GM04503 (cell line): ENCODE measurements at places on chromosomes 6 and 20.

GRCh38 chr6:161104966-161105365 lies 113.4 kb downstream of the MAP3K4 start:
- peak; percentile 55 for DNase-seq

- DNase-seq = no peak
Measured at GRCh38 chr6:82832811-82833210, 232.8 kb downstream of the UBE3D start.

GRCh38 chr6:129957941-129958898 lies 60.2 kb upstream of the L3MBTL3 start:
- DNase-seq = no peak

GRCh38 chr6:12334526-12335130 lies 44.5 kb downstream of the EDN1 start:
- no peak for DNase-seq

DNA sequence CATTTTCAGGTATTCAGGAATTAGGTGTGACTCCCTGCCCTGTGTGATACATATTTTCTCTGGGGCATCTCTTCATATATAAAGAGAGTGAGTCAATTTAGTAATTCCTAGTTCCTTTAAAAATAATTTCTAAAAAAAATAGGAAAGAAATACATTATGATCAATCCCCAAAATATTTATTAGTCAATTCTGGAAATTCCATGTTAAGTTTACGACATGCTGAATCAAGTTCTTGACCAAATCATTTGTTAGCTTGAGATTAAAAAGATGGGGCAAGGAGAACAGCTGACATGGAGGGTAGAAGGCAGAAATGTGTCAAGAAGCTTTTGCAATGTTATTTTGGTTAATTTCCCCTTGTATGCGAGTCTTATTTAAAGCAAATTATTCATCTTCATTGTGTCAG lies 22.7 kb upstream of the PRDM1 start:
- DNase-seq = no peak

DNA sequence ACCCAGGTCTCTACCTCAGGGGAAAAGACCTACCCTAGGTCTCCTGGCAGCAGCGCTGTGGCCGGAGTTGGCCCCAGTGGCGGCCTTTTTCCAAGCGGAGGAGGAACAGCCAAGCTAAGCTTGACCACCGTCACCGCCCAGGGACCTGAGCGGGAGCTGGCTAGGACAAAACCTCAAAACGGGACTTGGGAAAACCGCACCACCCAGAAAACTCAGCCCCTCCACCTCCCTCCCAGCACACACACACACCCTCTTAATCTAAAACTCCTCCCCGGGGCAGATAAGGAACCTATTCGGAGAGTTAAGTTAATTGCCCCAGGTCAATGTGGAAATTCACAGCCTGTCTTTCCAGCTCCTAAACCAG lies 2.7 kb upstream of the TRERF1 start:
- DNase-seq = no peak

DNA sequence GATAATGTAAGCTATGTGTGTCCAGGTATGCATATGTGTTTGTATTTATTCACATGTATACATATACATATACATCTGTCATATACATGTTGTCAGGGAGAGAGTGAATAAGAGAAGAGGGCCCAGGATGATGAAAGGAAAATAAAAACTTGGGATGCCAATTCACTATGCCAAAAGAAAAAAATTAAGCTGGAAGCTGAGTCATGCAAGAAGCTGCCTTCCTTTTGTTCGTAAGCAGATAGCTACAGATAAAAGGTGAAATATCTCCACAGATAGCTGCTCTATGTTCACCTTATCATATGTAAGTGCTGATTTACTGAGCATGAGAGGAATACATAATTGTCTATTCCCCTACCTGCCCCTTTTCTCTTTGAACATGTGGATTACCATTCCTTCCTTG lies 579.9 kb downstream of the EPM2A start:
- no peak for DNase-seq

DNA sequence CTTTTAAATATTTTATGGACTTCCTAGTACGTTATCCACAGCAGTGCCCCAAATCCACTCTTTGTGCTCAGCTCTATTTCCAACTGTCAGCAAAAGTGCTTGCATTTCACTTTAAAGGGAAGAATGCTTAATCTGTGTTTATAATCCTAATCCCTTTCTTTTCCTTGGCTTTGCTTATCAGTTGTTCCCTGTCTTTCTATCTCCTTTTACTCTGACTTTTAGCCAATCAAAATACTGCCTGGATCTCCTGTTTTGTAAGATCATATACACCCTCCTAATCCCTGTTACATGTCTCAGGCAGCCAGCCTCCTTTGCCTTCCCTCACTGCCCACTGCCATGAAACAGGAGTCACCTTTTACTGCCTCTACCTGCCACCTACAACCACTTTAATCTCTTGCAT lies 102.9 kb downstream of the AIG1 start:
- DNase-seq = no peak

DNA sequence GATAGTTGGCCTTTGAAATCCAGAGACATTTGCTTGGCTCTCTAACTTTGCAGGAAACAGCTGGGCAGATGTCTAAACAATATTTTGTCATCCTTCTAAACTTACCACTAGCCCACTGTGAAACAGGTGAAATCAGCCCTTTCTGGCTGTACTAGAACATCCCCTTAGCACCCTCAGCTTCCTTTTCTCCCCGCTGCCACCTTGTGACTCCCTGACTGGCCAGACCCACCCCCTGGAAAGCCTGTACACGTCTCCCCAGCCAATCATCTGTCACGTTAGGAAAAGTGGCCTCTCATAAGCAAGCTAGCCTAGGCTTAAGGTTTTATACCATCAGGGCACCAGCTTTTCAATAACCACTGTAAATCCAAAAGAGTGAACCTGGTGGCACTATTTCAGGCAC lies 88.6 kb upstream of the E2F3 start:
- no peak for DNase-seq
